ENCODE measurements at places on chromosomes 3 and 15. TPM values are rescaled to one million over a fixed set of nuclear protein-coding genes. Genes with fewer than 3 reads are reported as not detected.

The PODXL2 gene
- 11.1 TPM for total RNA-seq

The CNTN4 gene
- total RNA-seq = not detected

The DENND6A gene
- 9.3 TPM for total RNA-seq

The UPK1B gene
- 13.6 TPM for total RNA-seq

The BTLA gene
- not detected for total RNA-seq

The GPR87 gene
- 2.0 TPM for total RNA-seq

Measured in A549 treated with ZK216348 at 1 μM for 4 hours (cell line).